ENCODE measurements at places on chromosomes 11 and 22.

- DNase-seq: no peak
Measured at GRCh38 chr22:23151827-23152226, 6.5 kb downstream of the RAB36 start.

GRCh38 chr11:125938418-125938817 lies 7.4 kb upstream of the VSIG10L2 start:
- DNase-seq: no peak

DNA sequence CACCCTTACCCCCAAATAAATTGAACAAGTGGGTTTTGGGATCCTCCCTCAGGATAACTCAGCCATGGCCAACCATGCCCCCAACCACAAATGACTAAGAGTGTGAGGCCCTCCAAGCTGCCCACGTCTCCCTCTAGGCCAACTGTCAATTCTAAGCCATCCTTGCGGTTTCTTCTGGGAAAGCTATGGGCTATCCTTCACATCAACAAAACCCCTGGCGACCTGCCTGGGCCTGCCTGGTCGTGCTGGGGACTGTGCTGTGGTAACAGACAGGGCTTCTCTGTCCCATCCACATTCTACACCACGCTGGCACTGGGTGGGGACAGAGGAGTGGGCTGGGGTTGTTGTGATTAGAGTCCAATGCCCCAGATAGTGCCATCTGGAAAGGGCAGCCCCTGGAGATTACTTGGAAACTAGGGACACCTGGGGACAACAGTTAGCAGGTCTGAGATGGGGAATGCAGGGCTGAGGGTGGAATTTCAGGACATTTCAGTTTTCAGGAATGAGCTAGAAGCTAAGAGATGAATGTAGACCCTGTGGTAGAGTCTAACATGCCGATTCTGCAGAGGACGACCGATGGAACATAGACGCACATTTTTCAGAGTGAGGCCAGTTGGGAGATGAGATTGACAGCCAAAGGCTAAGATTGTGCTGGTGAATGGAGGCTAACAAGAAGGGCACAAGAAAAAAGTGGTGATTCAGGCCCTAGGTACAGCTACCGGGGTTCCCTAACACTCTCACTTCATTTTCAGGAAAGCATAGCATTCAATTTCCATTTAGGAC lies 131.9 kb downstream of the RASSF10 start:
- no peak for DNase-seq

GRCh38 chr11:64710418-64711137 lies 12.4 kb downstream of the NRXN2 start:
- DNase-seq: no peak

DNA sequence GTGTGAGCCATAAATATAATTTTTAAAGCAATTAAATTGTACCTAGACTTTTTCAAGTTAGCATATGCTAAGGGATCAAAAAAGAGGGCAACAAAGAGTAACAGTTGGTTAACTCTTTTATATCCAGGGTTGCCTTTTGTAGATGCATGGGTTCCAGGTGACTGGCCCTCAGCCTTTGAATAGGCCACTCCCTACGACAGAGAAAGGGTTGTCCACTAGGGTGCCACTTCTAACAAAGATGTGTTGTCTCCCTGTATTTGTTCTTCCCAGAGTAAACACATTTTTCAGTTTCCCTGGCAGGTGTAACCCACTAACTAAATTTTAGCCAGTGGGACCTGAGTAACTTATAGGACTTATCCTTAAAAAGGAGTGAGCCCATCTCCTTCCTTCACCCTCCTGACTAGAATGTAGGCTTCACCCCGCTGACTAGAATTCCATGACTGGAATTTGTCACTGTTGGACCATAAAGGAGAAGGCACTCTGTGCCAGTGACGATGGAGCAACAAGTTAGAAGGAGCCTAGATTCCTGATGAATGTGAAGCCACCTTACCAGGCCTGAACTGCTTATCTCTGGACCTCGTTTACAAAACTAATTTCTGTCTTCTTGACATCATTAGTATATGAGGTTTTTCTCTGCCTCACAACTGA lies 16.6 kb downstream of the TUG1 start:
- DNase-seq: no peak

DNA sequence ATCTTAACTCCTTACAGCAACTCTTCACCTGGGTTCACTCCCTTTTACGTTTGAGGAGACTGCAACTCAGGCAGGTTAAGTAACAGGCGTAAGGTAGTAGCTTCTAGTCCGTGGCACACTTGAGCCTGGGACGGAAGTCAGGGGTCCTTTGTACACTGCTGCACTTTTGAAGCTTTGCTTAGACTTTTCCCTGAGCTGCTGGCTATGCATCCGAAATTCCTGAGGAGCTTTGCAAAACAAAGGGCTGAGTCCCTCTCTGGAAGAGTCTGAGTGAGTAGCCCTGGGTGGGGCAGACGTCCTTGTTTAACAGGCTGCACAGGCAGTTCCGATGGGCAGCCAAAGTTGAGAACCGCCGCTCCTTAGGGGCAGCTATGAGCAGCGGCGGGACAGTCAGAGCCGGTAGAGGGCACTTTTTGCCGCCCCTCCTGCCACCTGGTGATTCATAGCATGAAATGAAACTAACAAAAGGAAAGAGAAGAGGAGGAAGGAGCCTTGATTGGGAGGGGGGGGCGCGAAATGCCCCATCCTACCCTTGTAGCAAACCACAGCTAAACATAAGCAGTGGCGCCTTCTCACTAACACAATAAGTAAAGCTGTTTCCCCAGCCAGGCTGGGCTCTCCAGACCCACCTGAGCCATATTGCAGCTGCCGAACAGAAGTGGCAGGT lies 1.4 kb downstream of the TMEM109 start:
- DNase-seq: peak; percentile 60

DNA sequence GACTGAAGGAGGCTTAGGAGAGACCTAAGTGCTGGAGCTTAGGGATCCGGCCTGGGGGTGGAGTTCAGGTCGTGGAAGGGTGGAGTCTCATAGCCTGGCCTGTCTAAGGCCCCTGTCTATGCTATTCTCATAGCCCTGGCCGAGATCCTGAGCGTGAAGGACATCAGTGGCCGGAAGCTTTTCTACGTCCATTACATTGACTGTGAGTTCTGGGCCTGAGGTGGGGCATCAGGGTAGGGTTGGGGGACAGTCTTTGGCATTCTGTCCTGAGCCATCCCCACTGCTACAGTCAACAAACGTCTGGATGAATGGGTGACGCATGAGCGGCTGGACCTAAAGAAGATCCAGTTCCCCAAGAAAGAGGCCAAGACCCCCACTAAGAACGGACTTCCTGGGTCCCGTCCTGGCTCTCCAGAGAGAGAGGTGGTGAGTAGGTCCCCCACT lies 603 bp downstream of the KAT5 start:
- no peak for DNase-seq

DNA sequence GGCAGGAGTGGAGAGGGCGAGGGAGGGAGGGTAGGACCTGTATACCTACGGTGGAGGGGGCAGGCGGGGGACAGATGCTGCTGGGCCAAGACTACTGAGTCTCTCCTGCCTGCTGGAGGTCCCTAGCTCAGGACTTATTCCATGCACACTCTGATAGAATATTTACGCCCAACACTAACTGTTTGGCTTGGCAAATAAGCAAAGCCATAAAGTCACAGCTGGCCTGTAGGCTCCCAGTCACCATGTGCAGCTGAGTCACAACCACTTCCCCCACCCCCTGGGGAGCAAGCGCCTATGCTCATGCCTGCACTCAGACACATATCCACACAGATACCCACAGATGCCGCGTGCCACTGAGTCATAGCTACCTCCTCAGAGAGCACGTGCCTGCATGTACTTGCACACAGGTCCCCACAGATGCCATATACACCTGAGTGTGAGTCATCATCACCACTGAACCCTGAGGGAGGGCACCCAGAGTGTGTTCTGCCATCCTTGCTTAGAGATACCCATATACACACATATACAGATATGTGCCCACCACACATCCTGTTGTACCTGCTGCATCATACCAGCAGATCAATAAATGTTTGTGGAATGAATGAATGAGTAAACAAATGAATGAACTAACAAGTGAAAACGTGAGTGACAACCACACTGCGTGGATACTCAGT lies 95.8 kb downstream of the SWAP70 start:
- DNase-seq: peak; percentile 97

DNA sequence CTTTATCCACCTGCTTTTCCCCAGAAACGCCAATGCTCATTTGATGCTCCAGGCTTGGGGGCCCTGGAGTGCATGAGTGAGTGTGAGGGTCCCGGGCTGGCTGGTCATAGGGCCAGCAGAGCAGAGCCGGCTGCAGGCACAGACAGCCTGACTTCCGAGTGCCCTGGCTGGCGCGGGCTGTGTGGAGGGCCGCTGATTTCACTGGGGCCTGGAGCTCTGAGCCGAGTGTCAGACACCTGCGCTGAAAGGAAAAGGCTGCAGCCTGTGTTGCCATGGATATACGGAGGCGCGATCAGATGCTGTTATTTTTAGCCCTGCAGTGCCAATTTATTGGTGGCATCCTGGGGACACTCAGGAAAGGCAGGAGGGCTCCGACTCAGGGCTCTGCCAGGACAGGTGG lies 87.6 kb downstream of the ST3GAL4 start:
- DNase-seq: no peak

DNA sequence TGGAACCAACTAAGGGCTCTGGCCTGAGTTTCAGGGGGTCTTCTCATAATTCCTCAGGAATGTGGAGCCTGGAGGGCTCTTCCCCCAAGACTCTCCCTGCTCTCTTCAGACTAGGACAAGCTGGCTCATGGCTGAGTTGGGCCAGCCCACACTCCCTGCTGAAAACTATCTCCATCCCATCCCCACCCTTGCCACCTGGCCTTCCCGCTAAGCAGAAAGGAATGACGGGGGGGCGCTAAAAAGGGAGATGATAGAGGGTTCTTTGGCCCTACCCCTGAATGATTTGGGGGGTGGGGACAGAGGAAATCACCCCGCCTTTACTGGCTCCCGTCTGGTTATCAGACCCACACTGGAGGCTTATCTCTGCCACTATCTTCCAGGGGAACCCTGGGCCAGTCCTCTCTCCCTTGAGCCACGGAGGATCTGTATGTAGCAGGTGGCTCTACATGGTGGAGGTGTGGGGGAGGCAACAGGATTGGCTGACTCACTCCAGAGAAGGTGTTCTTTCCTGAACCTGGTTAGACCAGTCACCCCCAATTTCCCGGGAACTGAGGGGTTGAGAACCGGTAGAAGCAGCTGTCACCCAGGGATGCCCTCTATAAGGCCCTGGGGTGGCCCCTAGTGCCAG lies 5.7 kb downstream of the SMTN start:
- DNase-seq: no peak

DNA sequence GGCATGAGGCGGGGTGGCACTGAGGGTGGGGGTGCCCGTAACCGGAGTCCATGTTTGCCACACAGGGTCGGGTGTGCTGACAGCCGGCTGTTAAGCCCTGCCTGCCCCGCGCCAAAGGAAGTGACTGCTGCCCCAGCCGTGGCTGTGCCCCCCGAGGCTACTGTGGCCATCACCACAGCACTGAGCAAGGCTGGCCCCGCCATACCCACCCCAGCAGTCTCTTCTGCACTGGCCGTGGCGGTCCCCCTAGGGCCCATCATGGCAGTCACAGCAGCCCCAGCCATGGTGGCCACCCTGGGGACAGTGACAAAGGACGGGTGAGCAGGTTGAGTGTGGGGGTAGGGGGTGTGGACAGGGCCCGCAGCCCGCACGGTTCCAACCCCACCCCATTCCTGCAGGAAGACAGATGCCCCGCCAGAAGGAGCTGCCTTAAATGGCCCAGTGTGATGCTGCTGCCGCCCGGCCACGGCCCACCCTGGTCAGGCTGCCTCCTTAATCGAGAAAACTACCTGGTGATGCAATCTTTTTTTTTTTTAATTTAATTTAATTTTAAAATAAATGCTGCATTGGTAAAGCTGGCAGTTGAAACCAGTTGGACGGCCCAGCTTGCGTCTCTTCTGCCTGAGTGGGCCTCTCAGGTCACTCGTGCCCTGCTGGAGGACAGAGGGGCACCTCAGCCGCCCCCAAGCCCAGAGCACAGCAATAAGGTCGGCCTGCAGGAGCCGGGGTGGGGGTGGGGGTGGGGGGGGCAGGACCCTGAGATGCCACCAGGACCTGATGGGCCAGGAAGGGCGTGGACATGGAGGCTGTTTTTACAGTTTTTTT lies 30.8 kb downstream of the SBF1 start:
- DNase-seq: no peak

GRCh38 chr22:38285018-38285417 lies 12.2 kb upstream of the TMEM184B start:
- no peak for DNase-seq

DNA sequence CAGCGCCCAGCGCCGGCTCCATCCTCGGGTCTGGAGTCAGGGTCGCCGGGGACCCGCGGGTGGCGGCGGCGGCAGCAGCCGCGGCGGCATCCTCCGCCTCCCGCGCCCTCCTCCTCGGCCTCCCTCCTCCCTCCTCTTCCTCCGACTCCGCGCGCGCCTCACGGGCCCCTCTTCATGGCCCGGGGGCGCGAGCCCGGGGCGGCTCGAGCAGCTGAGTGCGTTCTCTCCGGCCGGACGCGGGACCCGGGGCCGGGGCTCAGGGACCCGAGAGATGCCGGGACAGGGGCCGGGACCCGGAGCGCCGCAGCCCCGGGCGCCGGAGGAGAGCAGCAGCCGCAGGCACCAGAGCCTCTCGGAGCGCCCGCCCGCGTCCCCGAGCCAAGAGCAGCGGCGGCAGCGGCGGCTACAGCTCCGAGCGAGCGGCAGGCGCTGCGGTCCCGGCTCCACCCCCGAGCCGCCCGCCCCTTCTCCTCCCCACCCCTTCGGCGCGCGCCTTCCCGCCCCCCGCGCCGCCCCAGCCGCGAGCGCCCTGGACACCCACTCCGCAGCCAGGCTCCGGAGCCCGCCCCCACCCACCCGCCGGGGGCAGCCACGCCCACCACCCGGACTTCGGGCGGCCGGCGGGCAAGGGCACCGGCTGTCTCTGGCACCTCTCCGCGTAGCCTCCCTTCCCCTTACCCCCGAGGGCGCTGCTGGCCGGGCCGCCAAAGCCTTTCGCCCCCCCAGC lies at the start of gene CHST1:
TSS of gene CHST1 (minus strand) at position 417 of the 727 bp plus-strand sequence. CDS start 14,699 bp downstream, outside the sequence.
- peak; percentile 33 for DNase-seq

DNA sequence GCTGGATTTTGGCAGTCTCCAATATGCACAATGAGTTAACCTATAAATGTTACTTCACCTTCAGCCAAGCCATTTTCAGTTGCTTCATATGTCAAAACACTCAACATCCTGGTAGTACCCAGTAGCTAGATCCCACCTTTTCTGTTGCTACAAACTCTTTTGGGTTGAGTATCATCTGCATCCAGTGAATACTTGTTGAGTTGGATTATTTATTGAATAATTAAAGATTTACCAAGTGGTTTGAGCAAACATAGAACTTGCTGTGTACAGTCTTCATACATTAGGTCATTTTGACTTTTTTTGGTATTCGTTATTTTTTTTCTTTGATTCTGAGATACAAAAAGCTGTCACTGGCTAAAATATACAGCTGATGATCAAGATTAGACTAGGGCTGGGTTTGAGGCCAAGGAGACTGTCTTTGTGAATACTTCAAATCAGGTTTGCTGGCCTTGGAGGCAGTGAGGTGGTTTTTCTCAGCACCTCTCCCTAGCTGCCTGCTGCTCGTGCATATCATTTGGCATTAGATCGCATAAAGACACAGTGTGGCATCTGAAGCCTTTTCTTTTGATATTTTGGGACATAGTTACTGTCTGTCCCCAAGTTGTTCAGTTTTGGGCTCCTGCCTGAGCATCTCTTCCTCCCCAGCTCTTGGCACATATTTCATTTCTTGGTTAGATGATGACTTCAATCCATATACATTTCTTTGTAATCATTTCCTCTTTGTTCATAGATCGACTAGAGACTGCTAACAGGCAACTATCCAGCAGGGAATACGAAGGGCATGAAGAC lies 62.8 kb downstream of the AMOTL1 start:
- DNase-seq: peak; percentile 24

GRCh38 chr11:34614344-34615104 lies 6.4 kb upstream of the EHF start:
- DNase-seq: no peak

GRCh38 chr11:34443136-34443535 lies 4.4 kb downstream of the CAT start:
- DNase-seq: no peak

- DNase-seq: peak; percentile 28
Measured at GRCh38 chr11:76234416-76235232, 28.3 kb upstream of the WNT11 start.
